ENCODE measurements at places on chromosomes 5 and 9.

DNA sequence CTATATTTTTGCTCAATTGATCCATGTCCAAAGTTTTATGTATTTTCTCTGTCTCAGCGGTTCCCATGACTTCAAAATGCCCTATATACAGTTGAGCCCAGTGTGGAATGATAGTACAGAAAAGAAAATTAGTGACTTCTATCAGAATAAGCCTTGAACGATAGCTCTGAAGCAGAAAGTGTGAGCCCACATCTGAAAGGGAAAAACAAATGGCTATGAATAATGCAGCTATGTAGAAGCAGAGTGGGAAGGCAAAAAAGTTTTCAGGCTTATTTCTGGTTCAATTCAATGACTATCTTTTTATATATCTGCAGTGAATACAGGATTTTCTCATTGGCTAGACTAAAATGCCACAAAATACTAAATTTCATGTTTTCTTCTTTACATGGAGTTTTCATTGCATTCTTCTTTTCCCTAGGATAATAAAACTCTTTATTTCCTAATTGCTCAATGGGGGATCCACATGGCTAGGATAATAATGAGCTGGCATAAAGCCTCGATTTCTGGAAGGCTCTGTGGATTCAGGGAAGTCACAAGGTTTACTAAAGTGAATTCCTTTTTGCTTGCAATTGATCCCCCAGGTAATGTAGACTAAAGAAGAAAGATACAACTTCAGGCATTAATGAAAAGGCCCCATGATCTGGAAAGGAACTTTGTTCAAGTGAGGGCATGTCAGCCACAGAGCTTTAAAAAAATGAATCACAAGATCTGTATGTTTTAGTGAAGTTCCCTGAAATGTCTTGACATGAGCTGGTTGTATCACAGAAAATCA lies 377.0 kb upstream of the RIOK2 start:
- no peak for DNase-seq

- DNase-seq, result no peak
Measured at GRCh38 chr5:89480406-89481007, 597.5 kb upstream of the MEF2C start.

GRCh38 chr5:15489571-15490235 lies 10.3 kb upstream of the FBXL7 start:
- DNase-seq, result no peak

GRCh38 chr5:5564898-5565297 lies 142.4 kb downstream of the ICE1 start:
- no peak for DNase-seq

DNA sequence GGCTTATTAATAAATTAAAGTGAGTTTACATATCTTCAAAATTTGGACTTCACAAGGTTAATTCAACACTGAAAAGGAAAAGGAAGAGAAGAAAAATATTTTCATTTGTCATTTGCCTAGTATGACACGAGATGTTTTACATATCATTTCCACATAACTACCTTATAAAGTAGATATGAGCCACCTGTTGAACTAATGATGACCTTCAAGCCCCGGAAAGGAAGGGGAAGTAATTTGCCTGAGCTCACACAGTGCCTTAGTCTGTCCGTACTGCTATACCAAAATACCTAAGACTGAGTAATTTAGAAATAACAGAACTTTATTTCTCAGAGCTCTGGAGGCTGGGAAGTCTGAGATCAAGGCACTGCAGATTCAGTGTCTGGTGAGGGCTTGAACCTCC lies 17.9 kb downstream of the CMYA5 start:
- no peak for DNase-seq

DNA sequence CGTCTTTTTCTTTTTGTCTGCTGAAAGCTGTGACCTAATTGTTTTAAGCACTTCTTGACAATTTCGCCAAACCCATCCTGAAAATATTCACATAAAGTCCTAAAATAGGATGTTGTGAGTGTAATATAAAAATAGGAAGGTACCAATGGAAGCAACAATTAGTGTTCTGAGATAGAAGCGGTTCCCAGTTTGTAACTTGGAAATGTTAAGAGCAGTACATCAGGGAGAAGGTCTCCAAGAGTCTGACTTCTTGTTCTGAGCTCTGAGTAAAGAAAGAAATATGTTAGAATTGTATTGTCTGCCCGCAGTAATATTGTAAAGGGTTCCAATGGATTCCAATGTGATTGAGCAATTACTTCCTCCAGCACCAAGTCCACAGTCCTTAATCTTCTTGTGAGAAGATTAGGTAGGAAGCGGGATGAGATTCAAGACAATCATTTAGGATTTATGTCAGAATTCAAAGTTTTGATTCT lies 3.9 kb downstream of the VCAN start:
- DNase-seq, result no peak

- DNase-seq, result no peak
Measured at GRCh38 chr9:137168904-137169856, 671 bp downstream of the LRRC26 start.

DNA sequence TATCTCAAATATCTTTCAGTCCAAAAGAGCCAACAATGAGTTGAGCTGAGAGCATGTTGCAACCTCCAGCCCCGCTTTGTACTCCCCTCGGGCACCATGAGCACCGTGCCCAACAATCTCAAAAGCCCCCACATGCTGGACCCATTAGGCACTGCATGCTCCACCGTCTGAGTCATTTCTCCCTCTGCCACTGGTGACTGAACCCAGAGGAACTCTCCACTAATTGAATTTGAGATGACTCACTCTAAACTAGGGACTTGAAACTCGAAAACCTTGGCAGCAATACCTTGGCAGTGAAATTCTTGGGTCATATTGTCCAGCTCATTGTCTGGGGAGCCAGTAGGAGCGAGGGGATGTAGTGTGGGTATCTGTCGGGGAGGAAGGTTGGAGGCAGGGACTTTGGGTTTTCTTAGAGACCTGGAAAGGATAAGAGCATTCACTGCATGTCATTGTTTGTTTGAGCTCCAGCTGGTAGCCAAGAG lies 49.9 kb upstream of the SLIT3 start:
- DNase-seq, result no peak

DNA sequence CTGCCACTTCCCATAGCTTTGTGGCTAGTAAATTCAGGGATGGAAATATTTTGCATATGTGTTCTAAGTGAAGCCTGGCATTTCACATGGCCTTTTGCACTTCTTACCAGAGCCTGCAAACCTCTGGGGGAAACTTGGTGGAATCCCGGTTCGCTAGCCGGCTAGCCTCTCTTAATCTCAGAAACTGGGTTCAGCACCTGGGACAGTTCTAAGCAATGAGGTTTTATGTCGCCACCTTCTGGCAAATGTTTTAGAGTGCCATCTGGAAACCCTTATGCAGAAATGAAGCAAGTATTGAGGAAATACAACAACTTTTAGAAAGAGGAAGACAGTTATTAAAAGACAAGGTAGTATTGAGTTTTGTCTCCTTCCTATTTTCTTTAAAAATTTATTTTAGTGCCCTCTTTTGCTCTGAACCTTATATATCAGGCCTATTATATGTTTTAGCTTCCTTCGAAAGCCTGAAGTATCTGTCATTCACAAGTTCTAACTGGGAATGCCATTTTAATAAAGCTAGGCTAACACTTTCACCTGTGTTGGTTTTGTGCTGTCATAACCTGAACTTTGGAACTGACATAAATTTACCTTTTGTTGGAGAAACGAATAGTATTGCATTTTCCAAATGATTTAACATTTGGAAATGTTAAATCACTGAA lies 963 bp upstream of the HTR1A start:
- no peak for DNase-seq

- no peak for DNase-seq
Measured at GRCh38 chr5:107916731-107917725, 246.3 kb upstream of the EFNA5 start.

DNA sequence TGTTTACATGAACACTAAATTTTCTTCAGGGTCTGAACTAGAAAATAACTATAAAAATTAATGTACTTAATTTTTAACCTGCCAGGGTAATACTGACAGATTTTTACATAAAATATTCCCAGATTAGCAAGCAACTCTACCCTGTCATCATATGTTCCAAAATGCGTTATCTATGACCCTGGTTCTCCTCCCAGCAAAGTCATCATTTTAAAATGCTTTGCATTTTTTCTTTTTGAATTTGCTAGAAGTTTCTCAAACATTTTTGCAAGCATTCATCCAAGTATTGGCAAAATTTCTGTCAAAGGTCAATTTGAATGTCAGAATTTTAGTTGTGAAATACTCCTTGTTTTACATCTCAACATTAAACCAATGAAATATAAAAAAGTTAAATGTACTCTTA lies 144.5 kb upstream of the FTMT start:
- no peak for DNase-seq

DNA sequence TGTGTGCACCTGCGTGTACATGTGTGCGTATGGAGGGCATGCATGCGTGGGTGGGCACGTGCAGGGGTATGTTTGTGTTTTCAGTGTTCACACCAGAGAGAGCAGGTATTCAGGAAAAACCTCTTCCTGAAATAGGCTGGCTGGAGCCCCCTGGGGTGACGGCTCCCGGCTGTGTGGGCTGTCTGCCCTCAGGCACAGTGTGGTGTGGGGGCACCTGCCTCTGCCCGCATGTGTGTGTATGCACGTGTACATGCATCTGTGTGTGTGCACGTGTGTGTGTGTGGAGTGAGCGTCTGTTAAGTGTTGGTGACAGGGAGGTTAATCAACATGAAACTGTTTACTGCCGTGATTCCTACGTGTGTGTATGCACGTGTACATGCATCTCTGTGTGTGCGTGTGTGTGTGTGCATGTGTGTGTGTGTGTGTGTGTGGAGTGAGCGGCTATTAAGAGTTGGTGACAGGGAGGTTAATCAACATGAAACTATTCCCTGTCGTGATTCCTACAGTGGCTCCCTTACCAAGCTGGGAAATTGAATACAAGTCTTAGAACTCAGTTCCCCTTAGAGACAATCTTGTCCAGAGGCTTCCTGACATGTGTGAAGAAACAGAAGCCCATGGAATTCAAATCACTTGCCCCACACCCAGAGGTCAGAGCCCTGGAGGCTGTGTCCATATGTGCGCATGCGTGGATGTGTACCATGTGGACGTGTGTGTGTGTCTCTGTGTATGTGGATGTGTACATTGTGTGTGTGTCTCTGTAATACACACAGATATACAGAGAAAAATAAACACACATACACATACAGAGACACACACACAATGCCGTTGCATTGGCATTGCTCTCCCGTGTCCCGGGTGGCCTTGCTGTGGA lies 372.4 kb upstream of the IRX4 start:
- no peak for DNase-seq

GRCh38 chr9:76984486-76984885 lies 35.0 kb upstream of the FOXB2 start:
- no peak for DNase-seq

DNA sequence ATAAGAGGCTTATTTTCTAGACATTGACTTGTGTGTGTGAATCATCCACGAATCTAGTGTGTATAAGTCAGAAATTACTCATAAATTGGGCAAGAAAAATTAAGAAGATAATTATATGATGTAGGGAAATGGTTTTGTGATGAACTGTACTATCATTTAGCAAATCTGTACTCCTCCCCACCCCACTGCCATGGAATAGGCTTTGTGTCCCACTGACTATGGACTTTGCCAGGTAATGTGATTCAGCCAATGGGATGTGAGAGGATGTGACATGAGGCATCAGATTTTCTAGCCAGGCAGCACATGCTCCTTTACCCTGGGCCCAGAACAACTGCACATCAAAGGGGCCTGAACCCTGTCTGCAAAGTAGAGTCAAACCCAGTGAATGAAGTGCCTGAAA lies 406.6 kb downstream of the CTNND2 start:
- no peak for DNase-seq

DNA sequence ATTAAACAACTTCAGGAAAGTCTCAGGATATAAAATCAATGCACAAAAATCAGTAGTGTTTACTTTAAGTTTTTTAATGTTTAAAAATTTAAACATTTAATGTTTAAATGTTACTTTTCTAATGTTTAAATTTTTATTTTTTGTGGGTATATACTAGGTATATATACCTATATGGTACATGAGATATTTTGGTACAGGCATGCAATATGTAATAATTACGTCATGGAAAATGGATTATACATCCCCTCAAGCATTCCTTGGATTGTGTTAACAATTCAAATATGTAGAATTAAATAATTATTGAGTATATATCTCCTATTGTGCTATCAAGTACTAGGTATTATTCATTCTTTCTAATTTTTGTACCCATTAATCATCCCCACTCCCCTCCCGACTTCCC lies 291.3 kb downstream of the TMEM232 start:
- DNase-seq, result no peak

DNA sequence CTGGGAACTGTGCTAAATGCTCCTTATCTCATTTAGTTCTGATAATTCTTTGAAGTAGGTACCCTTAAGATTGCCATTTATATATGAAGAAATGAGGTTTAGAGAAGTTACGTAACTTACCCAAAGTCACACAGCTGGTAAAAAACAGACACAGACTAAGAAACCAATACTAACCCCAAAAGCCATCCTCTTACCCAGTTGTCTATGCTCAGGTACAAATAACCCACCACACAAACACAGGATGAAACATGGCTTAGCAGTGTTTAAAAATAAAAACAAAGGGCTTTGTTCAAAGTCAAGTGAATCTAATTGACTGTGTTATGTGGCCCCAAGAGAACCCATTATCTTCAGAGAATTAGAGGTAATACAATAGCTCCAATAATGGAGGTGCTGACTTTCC lies 37.0 kb upstream of the IL7R start:
- DNase-seq, result no peak

GRCh38 chr5:80711938-80712337 lies 57.2 kb upstream of the DHFR start:
- DNase-seq, result no peak

DNA sequence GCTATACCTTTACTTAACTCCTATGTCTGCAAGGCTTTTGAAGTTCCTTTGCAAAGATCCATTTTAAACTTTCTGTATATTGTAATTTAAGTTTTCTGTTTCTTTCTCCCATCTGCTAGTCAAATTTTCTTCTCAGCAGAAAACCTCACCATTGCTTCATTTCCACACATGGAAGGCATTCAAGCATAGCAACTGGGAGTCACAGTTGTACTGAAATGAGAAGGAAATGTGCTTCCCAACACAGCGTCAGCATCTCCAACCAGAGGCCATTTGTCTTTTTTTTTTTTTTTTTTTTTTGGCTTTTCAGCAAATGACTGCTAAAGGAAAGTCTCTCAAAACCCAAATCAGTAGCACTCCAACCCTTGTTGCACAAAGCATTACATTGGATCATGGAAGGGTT lies 92.5 kb downstream of the RAB3C start:
- DNase-seq, result no peak

DNA sequence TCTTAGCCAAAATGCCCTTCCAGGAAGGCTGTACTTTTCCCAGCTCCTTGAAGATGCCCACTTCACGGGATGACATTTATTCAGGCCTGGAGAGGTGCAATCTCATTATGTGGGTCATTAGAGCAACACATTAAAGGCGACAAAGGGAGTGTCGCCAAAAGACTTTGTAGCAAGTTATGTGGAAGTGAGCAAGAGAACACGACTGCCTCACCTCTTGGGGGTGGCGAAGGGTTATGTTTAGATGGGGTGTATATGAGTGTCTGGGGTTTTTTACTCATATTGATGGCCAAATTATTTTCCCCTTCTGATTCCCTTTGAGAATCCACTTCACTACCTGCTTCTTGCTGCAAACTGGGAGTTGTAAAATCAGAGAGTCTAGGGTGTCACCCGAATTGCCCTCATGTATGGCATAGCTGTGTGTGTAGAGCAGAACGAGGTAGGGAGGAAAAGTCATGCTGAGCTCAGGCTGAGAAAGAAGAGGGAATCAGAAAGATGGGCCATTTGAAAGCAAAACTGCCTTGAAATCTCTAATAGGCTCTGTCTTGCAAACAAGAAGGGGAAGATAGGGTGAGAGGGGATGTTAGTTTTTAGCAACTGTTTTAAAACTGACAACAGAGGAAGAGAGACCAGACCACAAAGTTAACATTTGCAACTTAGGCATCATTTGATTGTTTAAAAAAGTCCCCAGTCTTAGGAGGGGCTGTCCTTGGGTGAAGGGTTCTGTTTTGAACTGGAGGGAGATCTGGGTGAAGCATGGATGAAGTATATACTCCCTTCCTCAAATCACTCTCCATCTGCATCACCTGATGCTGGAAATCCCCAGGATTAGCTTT lies 97.1 kb upstream of the IL12B start:
- no peak for DNase-seq
